Stomach (tissue), 19 donors: ENCODE measurements at places on chromosomes 7 and 10. TPM values are rescaled to one million over a fixed set of nuclear protein-coding genes. Genes with fewer than 3 reads are reported as not detected.

DNA sequence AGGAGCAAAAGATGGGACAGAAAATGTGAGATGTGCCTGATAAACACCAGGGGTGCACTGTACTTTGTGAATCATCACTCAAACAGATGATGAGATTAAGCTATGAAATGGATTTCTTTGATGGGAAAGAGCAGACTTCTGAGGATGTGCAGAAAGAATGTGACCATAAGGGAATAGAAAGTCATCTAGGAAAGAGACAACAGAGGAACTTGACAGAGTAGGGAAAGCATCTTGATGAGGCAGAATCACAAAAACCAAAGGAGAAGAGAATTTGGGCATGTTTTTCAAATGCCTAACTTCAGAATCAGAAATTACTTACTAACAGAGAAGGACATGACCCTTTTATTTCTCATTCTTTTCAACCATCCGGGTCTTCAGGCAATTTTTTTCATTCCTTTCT, 82.4 kb upstream of the LRRTM3 start:
- no peak for DNase-seq

ZRANB1 gene
- total RNA-seq, result 11.6 TPM

ASAH2 gene
- total RNA-seq, result 2.8 TPM

DNA sequence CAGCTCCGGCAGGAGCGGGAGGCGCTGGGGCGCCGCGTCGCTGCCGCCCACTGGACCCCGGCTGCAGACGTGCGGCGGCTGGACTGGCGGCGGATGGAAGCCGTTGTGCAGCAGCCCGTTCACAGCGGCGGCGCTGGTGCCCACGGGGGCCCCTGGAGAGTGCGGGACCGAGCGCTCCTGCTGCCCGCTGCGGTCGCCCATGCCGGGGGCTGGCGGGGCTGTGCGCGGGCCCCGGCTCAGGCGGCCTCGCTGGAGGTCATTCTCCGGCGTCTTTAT, 413 bp downstream of the PANK1 start:
- DNase-seq, result no peak

ITGB8 gene
- total RNA-seq, result 7.6 TPM

TMEM130 gene
- 4.1 TPM for total RNA-seq
